Activated naive CD4-positive, alpha-beta T cell treated with anti-CD3 and anti-CD28 coated beads, Interleukin-2, amount 10 ng/mL, durations not matched to agents 7 days and 5 days (primary cell): ENCODE measurements at places on chromosomes 11 and 22.

DNA sequence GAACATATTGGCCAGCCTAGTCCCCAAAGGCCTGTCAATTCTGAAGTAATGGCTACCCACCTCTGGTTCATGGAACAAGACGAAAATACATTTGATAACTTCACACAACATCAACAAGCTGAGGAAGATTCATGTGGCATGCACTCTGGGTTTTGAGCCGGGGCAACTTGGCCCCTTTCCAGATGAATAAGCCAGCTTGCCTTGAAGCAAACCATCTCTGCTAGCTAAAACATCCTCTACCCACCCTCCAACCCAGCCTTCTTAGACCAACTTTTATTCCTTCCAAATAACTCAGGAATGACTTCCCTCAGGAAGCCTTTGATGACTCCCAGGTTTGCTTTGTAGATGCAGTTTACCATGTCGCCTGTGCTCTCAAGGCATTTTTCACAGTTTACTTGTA lies 94.4 kb downstream of the SLC1A2 start:
- peaks cover 14% of the 10 kb centered on the region for H3K36me3 ChIP-seq
- H3K27ac ChIP-seq: no peak overlapping the region
- no peak for DNase-seq
- H3K27me3 ChIP-seq: peaks cover 11% of the 10 kb centered on the region

DNA sequence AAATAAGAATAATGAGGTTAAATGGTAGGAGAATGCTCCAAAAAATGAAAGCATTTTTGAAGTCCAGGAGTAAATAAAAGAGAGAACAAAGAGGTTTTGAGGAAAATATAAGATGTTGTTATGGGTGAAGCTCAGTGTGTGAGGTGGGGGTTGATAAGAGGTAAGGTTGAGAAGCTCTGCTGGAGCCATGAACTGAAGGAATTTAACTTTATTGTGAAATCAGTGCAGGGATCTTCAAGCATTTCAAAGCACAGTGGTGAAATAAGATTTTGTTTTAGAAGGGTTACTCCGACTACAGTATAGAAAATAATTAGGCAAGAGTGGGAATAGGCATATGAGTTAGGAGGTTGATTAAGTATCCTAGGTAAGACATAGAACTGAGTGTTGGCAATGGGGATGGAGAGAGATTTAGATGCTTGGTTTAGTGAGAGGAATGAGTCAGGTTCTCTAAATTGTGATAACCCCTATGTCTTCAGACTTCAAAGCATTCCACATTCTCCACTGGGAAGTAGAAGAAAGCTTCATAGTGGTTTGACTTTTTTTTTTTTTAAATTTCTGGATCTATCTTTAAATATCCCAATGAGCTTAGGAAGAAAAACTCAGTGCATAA lies 403.2 kb downstream of the AASDHPPT start:
- H3K27ac ChIP-seq: no peak overlapping the region
- DNase-seq: no peak
- H3K4me1 ChIP-seq: no peaks in the 10 kb centered on the region
- no peak overlapping the region for H3K4me3 ChIP-seq
- no peaks in the 10 kb centered on the region for H3K27me3 ChIP-seq

- H3K27me3 ChIP-seq: no peaks in the 10 kb centered on the region
- peaks cover 18% of the 10 kb centered on the region for H3K4me1 ChIP-seq
- no peak overlapping the region for H3K27ac ChIP-seq
- peaks cover 30% of the 10 kb centered on the region for H3K36me3 ChIP-seq
Observed at GRCh38 chr11:116901211-116901610, 63.8 kb upstream of the APOA1 start.

DNA sequence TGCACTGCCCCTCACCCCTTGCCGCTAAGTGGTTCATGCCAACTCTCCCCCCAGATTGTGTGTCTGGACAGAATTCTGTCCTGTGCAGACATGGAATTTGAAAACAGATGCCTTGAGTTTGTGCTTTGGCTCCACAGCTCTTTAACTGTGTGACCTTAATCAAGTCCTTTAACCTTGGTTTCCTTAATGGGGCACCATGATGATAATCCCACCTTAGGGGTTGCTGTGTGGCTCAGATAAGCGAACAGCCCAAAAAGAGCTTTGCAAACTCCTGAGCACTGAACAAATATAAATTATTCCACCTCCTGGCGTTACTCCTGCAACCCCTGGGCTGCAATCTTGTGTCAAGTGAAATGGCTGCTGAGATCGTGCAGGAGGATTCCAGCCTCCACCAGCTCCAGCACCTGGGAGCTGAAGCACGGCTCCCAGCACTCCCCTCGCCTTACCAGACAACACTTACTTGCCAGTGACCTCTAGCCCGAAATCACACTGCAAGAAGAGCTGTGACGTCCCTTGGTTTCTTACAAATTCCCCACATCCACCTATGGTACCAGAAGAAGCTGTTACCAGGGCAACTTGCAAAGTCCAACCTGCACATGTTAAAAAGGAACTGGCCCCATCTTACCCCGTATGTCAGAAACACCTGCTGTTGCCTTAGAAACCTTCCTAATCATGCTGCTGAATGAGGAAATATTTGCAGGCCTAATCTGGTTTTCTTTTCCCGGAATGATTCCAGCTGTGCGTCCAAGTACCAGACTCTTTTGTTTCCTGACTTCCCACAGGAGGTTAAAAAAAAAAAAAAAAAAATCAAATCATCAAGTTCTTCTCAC lies 13.2 kb downstream of the VPS37C start:
- H3K4me1 ChIP-seq: peaks cover 9% of the 10 kb centered on the region
- no peak overlapping the region for H3K4me3 ChIP-seq
- no peaks in the 10 kb centered on the region for H3K36me3 ChIP-seq
- DNase-seq: no peak
- H3K27ac ChIP-seq: no peak overlapping the region

DNA sequence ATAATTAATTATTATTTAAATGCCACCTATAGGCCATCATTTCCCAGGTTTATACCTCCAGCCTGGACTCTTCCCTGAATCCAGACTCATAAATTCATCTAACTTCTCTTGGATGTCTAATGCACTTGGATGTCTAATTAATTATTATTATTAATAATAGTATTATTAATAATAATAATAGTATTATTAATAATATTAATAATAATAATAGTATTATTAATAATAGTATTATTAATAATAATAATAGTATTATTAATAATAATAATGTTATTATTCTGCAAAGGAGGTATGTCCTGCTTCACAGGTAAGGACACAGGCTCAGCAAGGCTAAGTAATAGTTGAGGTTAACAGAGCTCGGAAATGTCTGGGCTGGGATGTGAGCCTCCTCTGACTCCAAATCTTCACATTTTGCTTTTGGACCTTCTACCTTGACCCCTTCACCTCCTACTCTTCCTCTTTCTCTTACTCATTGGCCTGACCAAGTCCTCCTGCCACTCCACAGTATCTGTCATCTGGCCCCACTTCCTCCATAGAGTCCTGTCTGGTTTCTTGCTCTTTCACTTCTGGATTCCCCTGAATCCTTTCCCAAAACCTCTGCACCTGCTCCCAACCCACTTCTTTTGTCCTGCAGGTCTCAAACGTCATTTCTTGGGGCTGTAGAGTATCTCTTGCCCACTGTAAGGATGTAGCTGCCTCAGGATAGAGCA lies 8.0 kb downstream of the RIBC2 start:
- H3K4me3 ChIP-seq: no peak overlapping the region
- DNase-seq: no peak
- peaks cover 4% of the 10 kb centered on the region for H3K27me3 ChIP-seq
- H3K4me1 ChIP-seq: no peaks in the 10 kb centered on the region
- H3K27ac ChIP-seq: no peak overlapping the region

DNA sequence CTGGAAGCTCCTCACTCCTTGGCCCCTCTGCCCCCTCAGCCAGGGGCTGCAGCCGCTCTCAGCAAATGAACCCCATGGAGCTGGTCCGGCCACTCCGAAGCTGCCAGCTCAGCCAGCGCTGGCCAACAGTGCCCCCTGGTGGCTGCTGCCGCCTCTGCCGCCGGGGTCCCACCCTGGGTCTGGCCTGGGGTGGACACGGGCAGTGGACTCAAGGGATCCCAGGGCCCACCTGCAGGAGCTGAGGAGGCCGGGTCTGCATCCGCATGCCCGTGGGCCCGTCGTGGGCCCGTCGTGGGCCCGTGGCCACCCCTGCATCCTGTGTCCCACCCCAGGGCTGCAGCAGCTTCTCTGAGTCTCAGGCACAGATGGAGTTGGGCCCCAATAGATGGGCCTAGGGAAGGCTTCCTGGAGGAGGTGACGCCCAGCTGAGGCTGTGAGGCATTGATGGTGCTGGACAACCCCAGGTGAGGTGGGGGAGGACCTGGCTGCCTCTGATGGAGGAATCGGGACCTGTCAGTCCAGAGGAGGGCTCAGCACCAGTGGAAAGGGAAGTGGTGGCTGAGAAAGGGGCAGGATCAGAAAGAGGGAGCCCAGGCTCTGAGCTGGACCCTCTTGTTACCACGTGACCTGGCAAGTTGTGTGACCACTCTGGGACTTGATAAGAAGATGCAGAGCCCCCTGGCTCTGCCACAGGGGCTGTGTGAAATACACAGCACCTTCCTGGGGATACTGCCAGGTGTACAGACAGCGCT lies 522.3 kb downstream of the BRD1 start:
- peak; percentile 67 for DNase-seq
- H3K4me3 ChIP-seq: no peak overlapping the region
- H3K4me1 ChIP-seq: no peaks in the 10 kb centered on the region
- no peaks in the 10 kb centered on the region for H3K36me3 ChIP-seq
- H3K27me3 ChIP-seq: peaks cover 12% of the 10 kb centered on the region

DNA sequence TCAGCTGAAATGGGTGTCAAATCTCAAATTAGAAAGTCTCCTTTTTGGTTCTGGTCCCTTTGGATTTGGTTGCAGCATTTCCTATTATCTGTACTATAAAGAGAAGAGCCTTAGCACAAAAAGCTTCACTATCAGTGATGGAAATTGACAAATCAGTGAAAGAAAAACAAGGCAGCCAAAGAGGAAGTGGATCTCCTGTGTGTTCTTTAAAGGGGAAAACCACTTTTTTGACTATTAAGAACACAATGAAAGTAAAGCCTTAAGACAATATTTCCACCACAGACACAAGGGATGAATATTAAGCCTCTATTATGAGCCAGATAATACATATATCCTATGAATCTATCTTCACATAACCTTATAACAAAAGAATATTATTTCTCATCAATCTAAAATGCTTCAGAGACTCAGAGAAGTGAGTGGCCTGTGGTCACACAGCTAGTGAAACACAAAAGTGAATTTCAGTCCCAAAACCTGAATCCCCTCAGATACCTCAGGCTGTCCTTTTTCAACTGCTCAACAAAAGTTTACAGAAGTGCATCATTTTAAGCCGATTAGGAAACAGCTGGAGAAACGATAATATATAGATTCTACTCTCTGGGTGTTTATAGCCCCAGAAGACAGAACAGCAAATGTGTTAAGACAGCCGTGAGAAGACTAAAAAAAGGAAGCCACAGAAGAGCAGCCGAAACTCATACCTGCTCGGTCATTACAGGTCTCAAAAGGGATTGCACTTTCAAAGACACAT lies 24.4 kb upstream of the FSHB start:
- no peaks in the 10 kb centered on the region for H3K27me3 ChIP-seq
- DNase-seq: no peak
- H3K27ac ChIP-seq: no peak overlapping the region
- H3K4me3 ChIP-seq: no peak overlapping the region
- H3K36me3 ChIP-seq: no peaks in the 10 kb centered on the region

- no peak overlapping the region for H3K4me3 ChIP-seq
- no peaks in the 10 kb centered on the region for H3K27me3 ChIP-seq
- H3K36me3 ChIP-seq: peaks cover 73% of the 10 kb centered on the region
- peak overlapping the region; percentile 70 for H3K27ac ChIP-seq
- no peak for DNase-seq
- peaks cover 83% of the 10 kb centered on the region for H3K4me1 ChIP-seq
Observed at GRCh38 chr11:6735306-6735705, 36.5 kb downstream of the OR2AG2 start.

- no peaks in the 10 kb centered on the region for H3K36me3 ChIP-seq
- H3K4me1 ChIP-seq: peaks cover 36% of the 10 kb centered on the region
- no peak overlapping the region for H3K27ac ChIP-seq
Observed at GRCh38 chr22:42321908-42322561, 51.6 kb upstream of the TCF20 start.

GRCh38 chr11:126129727-126130671 lies 67.3 kb upstream of the CDON start:
- H3K4me3 ChIP-seq: no peak overlapping the region
- H3K36me3 ChIP-seq: no peaks in the 10 kb centered on the region
- DNase-seq: no peak
- H3K27ac ChIP-seq: no peak overlapping the region
- peaks cover 18% of the 10 kb centered on the region for H3K27me3 ChIP-seq

DNA sequence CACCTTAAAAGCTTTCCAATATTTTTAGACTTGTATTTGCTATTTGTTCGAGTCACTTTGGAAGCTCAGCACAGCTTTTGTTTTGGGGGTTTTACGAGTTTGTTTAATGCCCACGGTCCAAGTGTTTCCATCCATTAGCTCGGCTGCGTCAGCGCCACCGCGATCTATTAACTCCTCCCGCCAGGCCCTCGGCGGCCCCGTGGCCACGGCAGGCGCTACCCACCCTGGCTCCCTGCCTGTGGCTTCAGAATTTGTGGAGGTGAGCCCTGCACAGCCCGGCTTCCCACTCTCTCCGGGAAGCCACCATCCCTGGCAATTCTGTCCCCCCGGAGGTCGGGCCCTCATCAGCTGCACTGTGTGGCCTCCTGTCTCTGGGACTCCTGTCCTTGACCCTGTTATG lies 648.5 kb downstream of the BRD1 start:
- no peak for DNase-seq
- no peaks in the 10 kb centered on the region for H3K27me3 ChIP-seq
- H3K36me3 ChIP-seq: no peaks in the 10 kb centered on the region
- H3K27ac ChIP-seq: no peak overlapping the region

DNA sequence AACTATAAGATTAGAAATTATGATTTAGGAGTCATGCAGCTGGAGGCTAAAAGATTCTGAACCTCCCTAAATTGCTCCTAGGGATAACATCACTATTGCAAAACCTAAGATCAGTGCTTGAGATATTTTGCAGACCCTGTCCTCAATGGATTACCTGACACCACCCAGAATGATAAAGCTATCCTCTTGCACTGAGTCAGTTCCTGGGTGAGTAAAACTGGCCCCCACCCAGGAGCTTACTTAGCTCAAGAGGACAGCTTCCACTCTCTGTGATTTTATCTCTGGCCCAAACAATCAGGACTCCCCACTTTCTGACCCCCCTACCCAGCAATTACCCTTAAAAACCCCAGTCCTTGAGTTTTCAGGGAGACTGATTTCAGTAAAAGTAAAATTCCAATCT lies 2074.4 kb upstream of the RAG2 start:
- no peaks in the 10 kb centered on the region for H3K27me3 ChIP-seq
- no peak for DNase-seq
- no peak overlapping the region for H3K27ac ChIP-seq
- no peaks in the 10 kb centered on the region for H3K4me1 ChIP-seq
- no peak overlapping the region for H3K4me3 ChIP-seq

GRCh38 chr22:24805790-24806662 lies at the start of gene SGSM1:
SGSM1 (plus strand) TSS chr22:24806211; CDS start chr22:24806326, 115 bp downstream.
- H3K27me3 ChIP-seq: peaks cover 40% of the 10 kb centered on the region
- peaks cover 21% of the 10 kb centered on the region for H3K4me1 ChIP-seq
- DNase-seq: peak; percentile 83
- H3K36me3 ChIP-seq: no peaks in the 10 kb centered on the region
- H3K4me3 ChIP-seq: peak within 1 kb of the TSS; percentile 69
- H3K27ac ChIP-seq: no peak within 1 kb of the TSS
